EL (cell line): ENCODE measurements at places on chromosomes 3 and 15.

DNA sequence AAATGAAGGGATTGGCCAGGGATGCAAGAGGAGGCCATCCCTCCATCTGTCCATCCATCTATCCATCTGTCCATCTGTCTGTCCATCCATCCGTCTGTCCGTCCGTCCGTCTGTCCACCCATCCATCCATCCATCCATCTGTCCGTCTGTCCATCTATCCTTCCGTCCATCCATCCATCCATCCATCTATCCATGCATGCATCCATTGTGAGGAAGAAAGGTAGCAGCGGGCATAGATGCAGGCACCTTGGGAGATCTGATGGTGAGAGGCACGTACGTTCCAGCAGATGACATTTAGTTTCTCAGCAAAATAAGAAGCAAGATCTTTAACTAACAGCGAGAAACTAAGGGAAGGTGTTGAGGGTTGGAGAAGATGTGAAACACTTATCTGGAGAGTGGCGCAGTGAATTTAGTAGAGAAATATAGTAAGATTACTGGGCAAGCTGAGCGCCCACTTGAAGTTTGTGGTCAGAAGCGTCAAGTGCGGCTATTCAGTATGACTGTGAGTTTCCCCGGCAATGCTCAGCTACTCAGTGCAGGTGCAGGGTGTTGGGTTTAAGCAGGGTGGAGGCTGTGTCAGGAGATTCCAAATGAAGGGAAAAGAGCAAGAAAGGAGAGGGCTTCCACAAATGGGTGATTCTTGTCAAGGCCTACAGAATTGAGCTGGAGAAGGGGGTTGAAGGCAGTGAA lies 22.4 kb upstream of the SRP14 start:
- DNase-seq, result no peak

DNA sequence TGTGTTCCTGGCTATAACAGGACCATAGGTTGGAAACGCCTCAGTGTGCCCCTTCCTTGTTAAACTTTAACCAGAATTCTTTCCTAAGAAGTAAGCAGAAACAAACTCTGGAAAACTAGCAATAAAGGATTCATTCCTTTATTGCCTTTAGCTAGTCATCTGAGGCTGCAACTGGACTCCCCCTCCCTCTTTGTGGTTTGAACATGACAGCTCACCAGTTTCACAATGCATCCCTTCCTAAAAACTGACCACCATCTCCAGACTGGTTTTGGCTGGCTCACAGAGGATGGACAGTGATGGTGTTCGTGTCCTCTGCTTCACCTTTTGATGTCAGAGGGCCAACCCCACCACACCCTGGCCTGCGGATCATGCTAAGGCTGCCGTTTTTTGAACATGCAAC lies 27.9 kb upstream of the TGFBR2 start:
- peak; percentile 87 for DNase-seq

DNA sequence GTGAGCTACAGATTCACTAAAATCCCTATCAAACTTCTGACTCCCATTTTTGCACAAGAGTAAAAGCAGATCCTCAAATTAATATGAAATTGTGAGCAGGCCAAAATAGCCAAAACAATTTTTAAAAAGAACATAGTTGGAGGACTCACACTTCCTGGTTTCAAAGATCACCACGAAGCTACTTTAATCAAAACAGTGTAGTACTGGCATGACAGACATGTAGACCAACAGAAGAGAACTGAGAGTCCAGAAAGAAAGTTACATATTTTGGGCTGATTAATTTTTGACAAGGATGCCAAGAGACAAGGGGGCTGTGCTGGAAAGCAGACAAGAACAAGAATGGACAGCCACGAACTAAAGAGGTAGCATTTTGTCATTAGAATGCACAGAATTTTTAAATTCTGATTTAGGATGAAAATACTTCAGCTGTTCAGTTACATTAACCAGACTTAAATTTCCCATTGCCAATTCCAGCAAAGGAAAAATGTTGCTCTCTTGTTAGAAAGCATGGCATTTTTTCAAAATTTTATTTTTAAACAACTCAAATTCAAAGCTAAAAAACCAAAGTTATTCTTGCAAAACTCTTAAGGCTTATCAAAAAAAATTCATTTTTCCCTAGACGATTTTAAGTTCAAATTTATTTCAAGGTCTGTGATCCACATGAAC lies 14.0 kb downstream of the RYK start:
- no peak for DNase-seq

DNA sequence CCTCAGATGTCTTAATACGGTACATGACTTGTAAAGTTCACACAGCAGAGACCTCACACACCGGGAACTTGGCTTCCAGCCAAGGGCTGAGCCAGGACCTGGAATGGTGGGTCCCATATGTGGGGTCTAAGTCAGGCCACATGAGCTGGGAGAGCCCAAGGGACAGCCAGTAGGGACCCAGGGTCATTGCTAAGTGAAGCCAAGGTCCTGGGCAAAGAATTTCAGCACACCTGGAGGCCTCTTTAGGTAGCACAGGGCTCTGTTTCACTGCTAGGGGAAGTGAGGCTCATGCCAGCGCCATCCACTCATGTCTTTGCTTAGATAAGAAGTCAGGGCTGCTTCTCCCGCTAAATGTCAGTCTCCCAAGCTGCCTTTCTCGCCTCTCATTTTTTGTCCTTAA lies 116.6 kb upstream of the TLE3 start:
- no peak for DNase-seq

DNA sequence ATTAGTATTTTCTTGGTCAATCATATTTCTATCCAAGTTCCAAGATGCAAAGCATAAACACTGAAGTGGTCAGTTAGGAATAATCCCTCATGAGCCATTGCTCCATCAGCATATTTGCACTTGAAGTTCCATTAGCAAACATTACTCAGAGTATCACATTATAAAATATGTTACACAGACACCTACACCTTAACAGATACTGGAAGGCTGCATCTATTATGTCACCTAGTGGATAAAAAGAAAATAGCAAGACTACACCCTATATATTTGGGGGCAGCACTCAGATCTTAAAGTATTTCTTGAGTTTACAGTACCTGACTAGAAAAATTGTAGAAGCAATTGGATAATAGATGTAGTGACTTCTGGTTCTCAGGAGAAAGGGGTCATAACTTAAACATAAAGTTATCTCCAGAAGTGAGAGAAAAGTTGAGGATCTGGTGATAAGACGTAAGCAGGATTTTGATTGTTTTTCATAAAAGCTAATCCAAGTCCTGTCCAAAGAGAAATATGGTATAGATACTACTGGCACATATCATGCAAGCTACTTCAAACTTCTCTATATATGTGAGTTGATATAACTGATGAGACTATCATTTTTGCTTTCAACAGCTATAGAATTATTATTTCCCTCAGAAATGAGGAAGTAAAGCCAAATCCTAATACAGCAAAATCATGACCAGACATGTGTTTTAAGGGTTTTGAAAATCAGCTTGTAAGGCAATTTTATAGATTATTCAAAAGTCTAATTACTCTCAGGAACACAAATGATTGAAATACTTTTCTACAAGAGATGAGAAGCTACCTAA lies 422.2 kb downstream of the GBE1 start:
- DNase-seq, result peak; percentile 17

GRCh38 chr3:62705721-62706120 lies 169.5 kb downstream of the CADPS start:
- DNase-seq, result no peak

GRCh38 chr15:85142312-85142711 lies 160.7 kb downstream of the PDE8A start:
- peak; percentile 68 for DNase-seq

- DNase-seq, result no peak
Measured at GRCh38 chr3:169847896-169848295, 21.8 kb downstream of the LRRC31 start.

- DNase-seq, result no peak
Measured at GRCh38 chr15:74960995-74961588, 4.5 kb upstream of the RPP25 start.

DNA sequence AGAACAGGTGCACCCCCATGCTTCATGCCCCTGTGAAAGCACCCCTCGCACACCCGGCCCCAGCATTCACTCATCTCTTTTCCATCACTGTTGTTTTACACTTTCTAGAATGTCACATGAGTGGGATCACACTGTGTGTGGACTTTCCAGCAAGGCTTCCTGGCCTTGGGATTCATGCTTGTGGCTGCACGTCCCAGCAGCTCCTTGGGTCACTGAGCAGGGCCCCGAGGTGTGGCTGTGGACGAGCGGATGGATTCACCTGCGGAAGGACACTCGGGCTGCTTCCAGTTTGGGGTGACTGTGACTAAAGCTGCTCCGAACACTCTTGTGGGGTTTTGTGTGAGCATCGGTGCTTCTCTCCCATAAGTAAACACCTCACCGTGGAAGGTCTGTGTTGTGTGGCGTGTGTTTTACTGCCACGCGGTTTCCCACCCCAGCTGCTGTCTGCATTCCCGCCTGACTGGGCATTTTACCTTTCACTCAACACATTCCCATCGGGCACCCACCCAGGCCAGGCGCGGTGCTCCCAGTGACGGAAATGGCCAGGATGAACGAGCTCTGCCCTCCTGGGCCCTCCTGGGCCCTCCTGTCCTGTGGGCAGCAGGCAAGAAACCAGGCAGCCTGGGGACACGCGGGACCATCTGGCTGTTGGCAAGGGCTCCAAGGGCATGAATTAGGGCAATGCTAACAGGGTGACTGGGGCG lies 41.4 kb downstream of the DNAJB8 start:
- DNase-seq, result no peak

DNA sequence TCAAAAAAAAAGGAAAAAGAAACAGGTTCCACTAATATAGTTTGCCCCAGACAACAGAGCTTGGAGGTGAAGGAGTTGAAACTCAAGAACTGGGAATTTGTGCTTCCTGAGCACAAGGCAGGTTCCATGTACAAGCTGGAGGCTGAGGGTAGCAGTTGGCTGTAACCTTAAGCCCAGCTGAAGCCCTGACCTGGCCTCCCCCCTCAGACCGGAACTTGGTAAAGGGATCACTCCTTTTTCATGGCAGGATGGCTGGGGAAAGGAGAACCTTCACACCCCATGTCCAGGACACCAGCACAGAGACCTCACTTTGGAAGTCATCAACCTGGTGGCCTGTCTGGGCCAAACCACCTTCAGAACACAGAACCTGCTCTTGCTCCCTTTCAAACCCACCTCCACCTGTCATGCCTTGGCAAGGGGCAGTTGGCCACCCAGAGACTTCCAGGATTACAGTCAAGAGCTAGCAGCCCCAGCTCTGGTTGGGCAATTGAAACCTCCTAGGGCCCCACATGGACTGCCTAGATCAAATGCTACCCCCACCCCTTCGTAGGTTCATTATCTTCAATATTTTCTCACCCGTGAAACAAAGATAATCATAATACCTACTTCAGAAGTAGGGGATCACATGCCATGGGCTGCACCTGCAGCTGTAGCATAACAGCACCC lies 3.5 kb downstream of the RPL29 start:
- no peak for DNase-seq

GRCh38 chr3:195524171-195524896 lies 18.8 kb downstream of the PPP1R2 start:
- no peak for DNase-seq

- peak; percentile 89 for DNase-seq
Measured at GRCh38 chr3:172626021-172626640, 84.7 kb downstream of the NCEH1 start.

- peak; percentile 26 for DNase-seq
Measured at GRCh38 chr3:195147649-195148080, 123.3 kb downstream of the XXYLT1 start.

GRCh38 chr3:64865839-64866570 lies 178.2 kb upstream of the ADAMTS9 start:
- no peak for DNase-seq

- no peak for DNase-seq
Measured at GRCh38 chr3:124695369-124695768, 34.9 kb upstream of the UMPS start.

DNA sequence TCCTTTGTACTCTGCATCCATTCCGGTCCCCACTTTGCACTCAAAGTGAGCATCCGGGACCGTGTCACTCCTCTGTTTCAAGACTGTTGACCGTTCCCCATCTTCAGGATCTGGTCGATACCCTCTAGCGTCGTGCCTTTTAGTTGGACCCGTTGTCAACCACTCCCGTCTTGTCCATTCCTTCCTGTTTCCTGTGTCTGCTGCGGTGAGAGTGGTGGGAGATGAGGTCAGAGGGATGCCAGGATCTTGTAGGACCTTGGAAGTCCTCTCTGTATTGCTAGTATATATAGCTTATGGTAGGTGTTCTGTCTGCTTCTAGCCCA lies 624 bp downstream of the BRK1 start:
- DNase-seq, result peak; percentile 73

GRCh38 chr3:37538747-37539146 lies 322.9 kb upstream of the CTDSPL start:
- DNase-seq, result no peak

DNA sequence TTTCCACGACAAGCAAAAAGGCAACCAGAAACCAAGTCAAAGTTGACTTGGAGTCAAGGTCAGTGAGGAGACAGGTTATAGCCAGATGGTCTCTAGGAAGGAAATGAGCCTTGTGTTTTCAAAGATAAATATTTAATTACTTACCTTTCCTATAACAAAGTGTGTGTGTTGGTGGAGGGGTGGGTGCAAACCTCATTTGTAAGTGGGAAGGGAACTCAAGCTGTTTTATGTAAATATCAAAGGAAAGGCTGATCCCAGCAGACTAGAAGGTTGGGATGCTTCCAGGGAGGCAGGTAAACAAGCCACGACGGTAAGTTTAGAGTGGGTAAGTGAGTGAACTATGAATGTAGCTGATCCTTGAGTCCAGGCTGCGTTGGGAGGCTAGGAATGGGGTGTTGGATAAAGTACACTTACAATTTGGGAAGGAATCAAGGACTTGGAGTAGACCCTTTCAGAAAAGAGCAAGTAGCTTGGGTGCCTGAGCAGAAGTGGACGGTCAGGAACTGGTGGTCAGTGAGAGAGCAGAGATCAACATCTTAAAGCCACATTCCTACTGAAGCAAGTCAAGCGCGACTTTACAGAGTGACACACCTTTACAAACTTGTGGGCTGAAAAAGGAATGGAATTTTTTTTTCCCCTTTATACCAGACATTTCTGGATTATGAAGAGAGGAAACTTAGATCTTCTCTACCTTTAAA lies 82.0 kb upstream of the TBL1XR1 start:
- no peak for DNase-seq

- DNase-seq, result no peak
Measured at GRCh38 chr3:182375916-182376315, 417.4 kb upstream of the ATP11B start.

GRCh38 chr3:46091741-46092701 lies 64.7 kb upstream of the XCR1 start:
- DNase-seq, result no peak

- no peak for DNase-seq
Measured at GRCh38 chr15:49876401-49877038, 242.5 kb downstream of the ATP8B4 start.

GRCh38 chr15:62601777-62602545 lies 436.9 kb upstream of the C2CD4B start:
- peak; percentile 29 for DNase-seq

- no peak for DNase-seq
Measured at GRCh38 chr15:53693729-53694475, 65.6 kb downstream of the WDR72 start.
